ENCODE measurements at places on chromosomes 3 and 15.

- DNase-seq = no peak
Observed at GRCh38 chr15:62711691-62712454, 330.7 kb upstream of the TPM1 start.

DNA sequence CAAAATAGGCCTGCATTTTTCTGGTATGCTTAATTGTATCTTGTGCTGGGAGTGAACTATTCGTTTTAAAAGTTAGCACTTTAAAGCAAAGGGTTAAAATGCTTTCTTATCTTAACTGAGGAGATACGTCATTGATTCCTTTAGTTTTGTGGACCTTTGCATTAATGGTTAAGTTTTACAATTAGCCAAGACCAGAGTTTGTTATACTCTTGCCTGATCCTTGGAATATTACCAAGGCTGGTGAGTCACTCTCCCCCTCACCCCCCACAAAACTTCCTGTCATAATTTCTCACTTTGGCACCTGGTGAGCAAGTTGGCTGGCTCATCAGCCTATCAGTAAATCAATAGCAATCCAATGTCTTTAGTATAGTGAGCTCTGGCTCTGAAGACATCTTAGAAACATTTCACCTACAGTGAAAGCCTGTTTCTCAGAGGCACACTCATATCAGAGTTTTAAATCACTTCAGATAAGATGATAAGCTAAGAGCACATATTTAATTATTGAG lies 26.7 kb downstream of the SLC2A2 start:
- no peak for DNase-seq

DNA sequence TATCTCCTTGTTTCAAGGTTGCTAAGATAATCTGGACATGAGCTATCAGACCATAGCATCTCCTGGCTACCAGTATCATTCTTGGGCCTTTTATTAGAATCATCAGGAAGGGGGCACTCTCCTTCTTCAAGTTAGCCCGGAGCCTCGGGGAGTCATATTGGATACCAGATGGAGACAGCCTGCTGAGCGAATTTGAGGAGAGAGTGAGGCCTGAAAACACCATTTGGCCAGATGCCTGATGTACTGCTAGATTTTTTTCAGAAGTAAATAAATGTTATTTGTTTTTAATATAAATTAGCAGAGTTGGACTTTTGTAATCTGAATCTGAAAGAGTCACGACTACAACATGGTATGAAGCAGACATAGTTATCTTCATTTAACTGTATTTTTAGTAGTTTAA lies 848.6 kb downstream of the IGSF11 start:
- DNase-seq = no peak

GRCh38 chr3:115681736-115682135 lies 58.4 kb downstream of the GAP43 start:
- DNase-seq = no peak

DNA sequence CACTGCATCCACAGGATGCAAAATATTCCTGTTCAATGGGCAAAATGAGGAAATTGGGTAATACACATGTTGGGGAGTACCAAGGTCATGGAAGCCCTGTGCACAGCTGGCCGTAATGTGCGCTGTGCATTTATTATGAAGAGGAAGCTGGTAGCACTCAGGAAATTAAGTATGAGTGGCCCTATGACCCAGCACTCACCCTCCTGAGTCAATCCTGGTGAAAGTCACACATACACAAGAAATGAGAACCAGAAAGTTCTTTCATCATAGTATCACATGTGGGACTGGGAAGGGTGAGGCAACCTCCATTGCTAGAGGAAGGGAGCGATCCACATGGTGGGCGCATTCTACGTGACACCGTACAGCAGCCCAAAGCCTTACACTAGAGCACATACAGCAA lies 11.4 kb upstream of the PRR20G start:
- no peak for DNase-seq

- DNase-seq = no peak
Observed at GRCh38 chr3:38131621-38132369, 5.1 kb downstream of the ACAA1 start.

DNA sequence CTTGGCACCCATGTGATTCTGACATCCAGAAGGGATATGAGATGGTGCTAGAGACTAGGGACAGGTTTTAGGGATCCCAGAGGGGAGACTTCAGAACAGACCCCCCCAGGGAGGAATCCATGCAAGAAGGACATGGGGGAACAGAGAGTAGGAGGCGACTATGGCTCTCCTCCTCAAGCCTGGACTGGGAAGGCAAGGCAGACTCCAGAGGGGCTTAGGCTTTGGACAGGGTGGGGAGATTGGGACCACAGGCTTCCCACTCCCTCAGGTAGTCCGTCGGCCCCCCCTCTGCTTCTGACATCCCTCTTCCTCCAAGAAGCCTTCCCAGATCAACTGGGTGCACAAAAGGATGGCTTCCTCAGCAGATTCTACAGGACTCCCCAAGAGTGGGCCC lies 3.0 kb upstream of the VIPR1 start:
- no peak for DNase-seq

- no peak for DNase-seq
Observed at GRCh38 chr3:101857301-101857741, 8.0 kb downstream of the NFKBIZ start.

GRCh38 chr3:179174898-179175297 lies 26.7 kb downstream of the PIK3CA start:
- no peak for DNase-seq

- DNase-seq = no peak
Observed at GRCh38 chr3:115341208-115341607, 194.1 kb upstream of the ZBTB20 start.

DNA sequence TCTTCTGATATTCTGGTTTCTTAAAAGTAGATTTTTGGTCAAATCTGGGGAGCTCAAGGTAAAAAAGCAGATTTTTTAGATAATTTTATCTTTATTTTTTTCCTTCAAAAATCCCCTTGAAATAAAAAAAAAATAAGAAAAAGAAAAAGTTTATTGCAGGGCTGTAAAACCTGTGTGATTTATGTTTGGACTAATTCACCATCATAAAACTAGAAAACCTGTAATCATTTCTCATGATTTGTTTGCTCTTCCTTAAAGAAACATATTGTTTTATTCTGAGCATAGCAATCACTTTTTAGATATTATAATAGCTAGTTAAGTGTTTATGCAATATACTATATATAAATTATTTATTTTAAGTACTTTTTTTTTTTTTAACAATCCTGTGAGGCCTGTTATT lies 68.0 kb downstream of the NEO1 start:
- no peak for DNase-seq

GRCh38 chr15:57036352-57036751 lies 117.9 kb downstream of the TCF12 start:
- no peak for DNase-seq

GRCh38 chr15:35876762-35877161 lies 330.8 kb upstream of the DPH6 start:
- no peak for DNase-seq

DNA sequence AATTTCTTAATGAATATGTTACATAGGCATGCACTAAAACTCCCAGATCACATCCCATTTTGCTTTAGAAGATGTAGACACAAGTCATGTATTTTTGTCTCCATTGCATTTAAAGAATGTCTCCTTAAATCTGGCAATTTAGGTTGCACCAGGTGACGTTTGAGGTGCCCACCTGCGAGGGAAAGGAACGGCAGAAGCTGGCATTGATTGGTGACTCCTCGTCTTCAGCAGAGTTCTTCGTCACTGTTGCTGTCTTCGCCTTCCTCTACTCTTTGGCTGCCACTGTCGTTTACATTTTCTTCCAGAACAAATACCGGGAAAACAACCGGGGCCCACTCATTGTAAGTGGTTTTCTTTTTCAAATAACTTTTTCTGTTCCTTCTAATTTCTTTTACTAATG lies 96.1 kb upstream of the SNTN start:
- no peak for DNase-seq

DNA sequence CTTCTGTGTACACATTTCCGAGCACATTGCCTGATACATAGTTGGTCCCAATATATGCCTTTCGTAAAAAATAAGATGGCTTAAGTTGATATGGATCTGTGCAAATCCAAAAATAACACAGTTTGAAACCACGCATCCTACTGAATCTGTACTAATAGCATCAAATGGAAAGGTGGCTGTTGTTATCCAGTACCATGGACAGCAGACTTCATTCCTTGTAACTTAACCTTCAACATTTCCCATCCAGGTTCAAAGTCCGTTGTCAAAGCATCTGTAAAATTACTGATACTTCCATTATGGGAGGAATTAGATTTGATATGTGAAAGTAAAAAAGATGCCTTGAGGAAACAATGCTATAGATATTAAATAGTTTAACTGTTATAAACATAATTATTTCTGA lies 65.5 kb upstream of the C3orf49 start:
- no peak for DNase-seq

- no peak for DNase-seq
Observed at GRCh38 chr3:7766530-7766929, 735.1 kb upstream of the LMCD1 start.

DNA sequence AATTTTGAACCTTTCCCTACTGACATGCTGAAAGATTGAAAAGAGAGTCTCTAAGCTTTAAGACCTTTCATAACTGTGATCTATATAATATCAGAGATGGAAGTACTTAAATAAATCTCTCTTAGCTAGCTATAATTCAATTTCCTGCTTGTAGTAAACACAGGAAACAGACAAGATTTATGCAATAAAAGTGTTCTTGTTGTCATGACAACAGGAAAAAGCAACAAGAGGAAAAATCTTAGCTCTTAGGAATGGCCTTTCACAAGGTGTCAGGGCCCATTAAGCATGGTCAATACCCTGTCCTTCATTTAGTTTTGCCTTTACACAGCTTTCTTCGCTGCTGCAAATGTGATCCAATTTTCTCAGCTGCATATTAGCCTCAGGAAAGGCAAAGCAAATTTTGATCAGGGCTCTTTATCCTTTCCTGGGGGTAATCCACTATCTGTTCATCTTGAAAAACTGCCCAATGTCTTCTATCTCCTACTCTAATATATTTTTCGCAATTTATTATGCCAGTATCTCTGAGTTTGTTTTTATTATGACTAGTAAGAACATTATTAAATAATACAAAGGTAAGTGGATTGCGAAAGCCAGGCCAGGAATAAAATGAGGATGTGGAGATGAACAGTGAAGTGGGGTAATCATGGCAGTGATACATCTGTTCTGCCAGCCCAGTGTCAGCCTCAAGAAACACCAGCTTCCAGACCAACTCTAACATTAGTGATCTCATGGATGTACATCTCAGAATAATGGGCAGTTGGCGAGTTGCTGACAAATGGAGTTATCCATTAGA lies 28.7 kb downstream of the SIDT1 start:
- no peak for DNase-seq

GRCh38 chr3:175258763-175259162 lies 399.6 kb downstream of the NAALADL2 start:
- no peak for DNase-seq

DNA sequence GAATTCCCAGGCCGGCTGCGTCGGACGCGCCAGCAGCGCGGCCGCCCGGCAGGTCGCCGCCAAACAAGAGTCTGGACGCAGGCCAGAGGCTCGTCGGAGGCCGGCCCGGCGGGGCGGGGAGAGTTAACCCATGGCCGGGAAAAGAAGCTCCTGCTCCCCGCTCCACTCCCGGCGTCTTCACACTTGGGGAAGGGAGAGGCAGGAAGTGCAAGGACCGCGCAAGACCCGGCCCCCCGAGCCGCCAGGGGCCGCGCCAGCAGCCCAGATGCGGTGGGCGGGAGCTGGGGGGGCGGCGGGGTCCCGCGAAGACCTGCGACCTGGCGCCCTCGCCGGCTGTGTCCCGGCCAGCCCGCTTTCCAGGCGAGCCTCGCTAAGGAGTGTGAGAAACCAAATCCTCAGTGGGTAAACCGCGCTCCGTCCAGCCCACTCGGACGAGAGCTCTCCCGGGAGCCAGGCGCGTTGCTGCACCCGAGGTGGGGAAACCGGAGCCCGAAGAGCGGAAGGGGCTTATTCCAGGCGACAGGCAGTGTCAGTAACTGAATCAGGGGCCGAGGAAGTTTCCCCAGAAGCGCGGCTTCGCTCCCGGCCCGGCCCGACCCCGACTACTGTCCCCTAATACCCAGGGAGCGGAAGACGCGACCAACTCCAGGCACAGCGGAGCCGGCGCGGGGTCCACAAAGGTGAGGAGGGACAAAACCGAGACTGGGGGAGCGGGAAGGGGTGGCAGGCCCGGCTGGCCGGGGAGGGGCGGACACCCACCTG lies 721 bp downstream of the ADAMTS7 start:
- DNase-seq = no peak

GRCh38 chr3:134976948-134977347 lies 181.9 kb downstream of the EPHB1 start:
- no peak for DNase-seq

DNA sequence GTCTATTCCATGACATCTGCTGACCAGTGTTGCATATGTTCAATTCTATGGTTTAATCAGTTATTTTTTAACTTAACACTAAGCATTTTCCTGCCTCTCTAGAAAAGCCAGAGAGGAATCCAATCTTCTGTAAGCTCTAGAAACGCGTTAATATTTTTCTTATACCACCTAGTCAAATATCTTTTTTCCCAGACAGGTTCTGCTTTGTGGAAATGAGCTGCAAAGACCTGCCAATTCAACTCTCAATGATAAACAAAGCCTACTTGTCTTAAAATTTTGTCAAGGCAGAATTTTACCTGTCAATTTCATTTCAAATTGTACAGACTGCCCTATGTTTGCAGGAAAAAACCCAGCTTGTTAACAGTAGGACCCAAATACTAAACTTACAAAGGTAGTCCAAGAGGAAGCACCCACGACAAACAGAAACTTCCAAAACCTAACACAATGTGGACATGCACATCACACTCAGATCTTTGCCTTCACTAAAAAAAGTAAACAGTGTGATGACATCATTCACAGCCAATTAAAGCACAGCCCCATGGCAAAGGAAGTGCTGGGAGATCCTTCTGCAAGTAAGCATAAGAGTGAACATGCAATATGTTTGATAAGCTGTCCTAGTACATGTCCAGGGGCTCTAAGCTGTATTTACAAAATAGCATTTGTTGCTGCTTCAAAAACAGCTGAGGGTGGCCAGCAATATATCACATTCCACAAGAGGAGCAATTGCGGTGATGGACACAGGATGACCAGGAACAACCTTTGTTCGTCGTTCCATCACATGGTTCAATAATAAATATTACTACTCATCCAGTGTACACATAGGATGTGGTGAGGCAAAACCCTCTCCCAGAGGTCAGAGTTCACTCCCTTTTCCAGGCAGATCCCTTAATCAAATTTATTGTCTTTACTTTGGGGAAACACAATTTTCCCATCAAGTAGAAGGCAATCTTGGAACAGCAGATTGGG lies 139.4 kb upstream of the TSC22D2 start:
- DNase-seq = no peak

- DNase-seq = no peak
Observed at GRCh38 chr3:35777563-35778554, 138.5 kb downstream of the ARPP21 start.
